ENCODE measurements at places on chromosomes 4 and X.

DNA sequence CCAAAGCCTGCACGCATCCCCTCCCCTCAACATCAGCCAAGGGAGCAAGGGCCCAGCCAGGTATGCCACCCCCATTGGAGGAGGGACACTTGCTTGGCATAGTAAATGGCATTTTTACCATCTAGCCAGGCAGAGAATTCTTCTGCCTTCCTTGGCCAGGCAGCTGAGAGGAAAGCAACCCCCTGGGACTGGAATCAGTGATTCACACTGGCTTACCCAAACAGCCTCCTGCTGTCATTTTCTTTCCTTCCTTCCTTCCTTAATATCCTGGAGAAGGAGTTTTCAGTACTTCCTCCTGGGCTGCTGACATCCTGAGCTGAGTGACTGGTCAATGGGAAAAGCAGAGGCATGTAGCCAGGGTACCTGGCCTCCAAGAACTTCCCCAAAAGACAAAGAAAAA lies 28.6 kb upstream of the KIAA1210 start:
- DNase-seq, result no peak

- no peak for DNase-seq
Observed at GRCh38 chr4:118957722-118958445, 69.2 kb downstream of the SYNPO2 start.

- DNase-seq, result no peak
Observed at GRCh38 chr4:175469514-175469913, 342.6 kb downstream of the GPM6A start.

- DNase-seq, result no peak
Observed at GRCh38 chr4:156672492-156673305, 298.9 kb downstream of the PDGFC start.

All from effector CD4-positive, alpha-beta T cell (primary cell).